Left ventricle myocardium inferior (tissue), 1 donor: ENCODE measurements at places on chromosomes 11 and 22. TPM values are rescaled to one million over a fixed set of nuclear protein-coding genes. Genes with fewer than 3 reads are reported as not detected.

NELL1 gene
- not detected for total RNA-seq

SAA2 gene
- 0.60 TPM for total RNA-seq

ZC3H7B gene
- 39.1 TPM for total RNA-seq

CASP12 gene
- not detected for total RNA-seq

GRCh38 chr22:47433627-47434026 lies 671.2 kb downstream of the TBC1D22A start:
- DNase-seq, result no peak

- DNase-seq, result peak; percentile 80
Measured at GRCh38 chr11:121722431-121723245, 269.9 kb upstream of the SORL1-AS1 start.

DNA sequence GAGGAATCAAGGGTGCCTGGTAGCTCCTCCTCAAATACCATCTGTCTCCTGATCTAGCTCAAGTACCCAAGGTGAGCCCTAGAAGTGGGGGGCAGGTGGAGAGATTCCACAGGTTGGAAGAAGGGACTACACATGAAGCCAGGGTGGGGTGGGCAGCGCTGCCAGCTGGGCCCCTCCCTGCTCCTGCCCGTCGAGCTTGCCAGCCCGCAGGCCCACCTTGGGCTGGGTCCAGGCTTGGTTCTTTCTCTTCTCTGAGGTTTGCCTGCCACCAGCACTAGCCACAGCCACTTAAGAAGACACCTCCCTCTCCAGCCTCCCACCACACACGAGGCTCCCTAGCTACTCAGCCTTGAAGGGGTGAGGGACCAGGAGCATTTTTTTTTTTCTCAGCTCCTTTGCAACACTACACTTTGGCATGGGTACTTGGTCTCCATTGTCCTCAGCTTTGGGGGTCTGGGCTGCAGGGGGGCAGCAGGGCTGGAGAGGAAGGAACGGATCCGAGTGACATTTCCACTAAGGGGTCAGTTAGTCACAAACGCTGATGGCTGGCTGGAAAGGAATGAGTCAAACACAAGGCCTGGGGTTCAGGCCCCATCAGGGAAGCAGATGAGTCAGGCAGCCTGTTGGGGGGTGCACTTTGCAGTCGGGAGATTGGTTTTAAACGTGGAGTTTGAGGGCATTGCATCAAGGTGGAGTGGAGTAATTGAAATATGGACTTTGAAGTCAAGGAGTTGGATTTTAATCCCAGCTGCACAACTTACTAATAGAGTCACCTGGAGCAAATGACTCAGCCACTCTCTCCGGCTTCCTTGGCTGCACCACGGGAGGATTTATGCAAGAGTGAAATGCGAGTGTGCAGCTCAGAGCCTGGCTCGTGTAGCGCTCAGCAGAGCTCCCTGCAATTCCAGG lies 7.4 kb upstream of the NPTXR start:
- DNase-seq, result no peak

- peak; percentile 60 for DNase-seq
Measured at GRCh38 chr11:2825889-2826678, 59.5 kb downstream of the CDKN1C start.

- no peak for DNase-seq
Measured at GRCh38 chr11:88359541-88359940, 22.0 kb upstream of the CTSC start.

GRCh38 chr11:19878520-19878919 lies 165.9 kb downstream of the NAV2 start:
- DNase-seq, result no peak

DNA sequence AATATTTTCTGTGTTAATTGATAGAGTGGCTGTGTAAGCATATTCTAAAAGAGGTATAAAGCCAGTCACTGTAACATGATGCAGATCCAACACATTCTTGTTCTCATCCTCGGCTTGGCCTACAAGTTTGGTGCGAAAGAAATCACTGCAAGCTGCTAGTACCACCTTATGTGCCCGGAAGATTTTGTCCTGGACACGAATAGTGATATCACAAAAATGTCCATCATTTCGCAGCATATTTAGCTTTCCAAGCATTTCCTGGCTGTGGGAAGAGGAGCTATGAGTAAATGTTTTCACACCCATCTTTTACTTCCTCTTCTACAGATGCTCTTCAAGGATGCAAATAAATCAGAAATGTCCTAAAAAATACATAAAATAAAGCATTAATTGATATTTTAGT lies 53.1 kb downstream of the ZBTB44 start:
- DNase-seq, result no peak
